ENCODE measurements at places on chromosomes 6 and 20. TPM values are rescaled to one million over a fixed set of nuclear protein-coding genes. Genes with fewer than 3 reads are reported as not detected.

TXLNB gene
- not detected for total RNA-seq

DNA sequence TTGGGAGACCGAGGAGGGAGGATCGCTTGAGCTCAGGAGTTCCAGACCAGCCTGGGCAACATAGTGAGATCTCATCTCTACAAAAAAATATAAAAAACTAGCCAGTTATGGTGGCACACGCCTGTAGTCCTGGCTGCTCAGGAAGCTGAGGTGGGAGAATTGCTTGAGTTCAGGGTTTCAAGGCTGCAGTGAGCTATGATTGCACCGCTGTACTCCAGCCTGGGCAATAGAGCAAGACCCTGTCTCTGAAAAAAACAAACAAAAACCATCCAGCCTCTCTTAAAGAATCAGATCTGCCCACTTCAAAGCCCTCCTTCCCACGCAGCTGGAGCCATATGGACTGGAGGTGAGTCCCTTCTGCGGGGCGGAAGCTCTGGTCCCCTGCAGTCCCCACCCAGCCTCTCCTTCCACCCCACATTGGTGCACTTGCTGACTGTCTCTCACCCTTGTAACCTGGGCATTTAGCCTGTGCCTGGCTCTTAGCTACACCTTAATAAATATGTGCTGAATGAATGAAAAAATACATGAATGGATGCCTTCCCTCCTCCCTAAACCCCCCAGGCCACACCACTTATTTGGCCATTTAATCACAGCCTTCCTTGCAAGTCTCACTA lies 7.2 kb upstream of the PARD6B start:
- DNase-seq = no peak

GRCh38 chr20:51712501-51713212 lies 55.5 kb downstream of the ATP9A start:
- peak; percentile 61 for DNase-seq

DNA sequence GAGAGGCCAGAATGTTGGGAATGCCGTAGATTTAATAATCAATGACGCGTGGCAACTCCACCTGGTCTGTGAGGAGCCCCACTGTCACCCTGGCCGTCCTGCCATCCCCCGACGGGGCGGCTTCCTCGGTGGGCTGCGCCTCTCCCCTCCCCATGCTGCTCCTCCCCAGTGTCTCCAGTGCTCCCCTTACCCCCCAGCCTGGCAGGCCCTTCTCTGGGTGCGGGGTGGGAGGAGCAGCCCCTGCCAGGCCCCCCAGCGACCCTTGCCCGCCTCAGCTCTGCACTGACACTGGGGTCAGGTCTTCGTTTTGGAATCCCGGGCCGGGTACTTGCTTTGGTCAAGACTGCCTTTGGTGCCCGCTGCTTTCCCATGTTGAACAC lies 82.3 kb upstream of the FRMD1 start:
- no peak for DNase-seq

GRCh38 chr20:49183444-49183843 lies 4.7 kb downstream of the STAU1 start:
- DNase-seq = no peak

DNA sequence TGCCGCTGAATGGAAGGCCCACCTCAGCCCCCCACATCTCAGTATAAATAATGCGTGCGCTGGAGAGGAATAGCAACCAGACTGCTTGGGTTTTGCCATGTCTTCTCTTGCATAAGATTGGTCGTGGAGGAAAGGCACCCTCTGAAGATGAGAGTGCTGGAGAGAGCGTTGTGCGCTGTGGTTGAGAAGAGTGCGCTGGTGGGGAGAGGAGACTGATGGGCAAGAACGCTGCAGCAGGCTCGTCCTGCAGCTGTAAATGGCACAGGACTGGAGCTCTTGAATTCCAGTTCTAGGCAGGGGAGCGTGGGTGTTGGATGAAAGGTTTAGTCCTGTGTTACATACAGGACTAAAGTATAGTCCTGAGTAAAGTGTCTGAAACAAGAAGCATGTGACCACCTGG lies 51.5 kb downstream of the RPRD1B start:
- no peak for DNase-seq

- no peak for DNase-seq
Measured at GRCh38 chr6:129320892-129321291, 389.1 kb downstream of the ARHGAP18 start.

Data from HT-29 (cell line).